ENCODE measurements at places on chromosomes 1 and 21. TPM values are rescaled to one million over a fixed set of nuclear protein-coding genes. Genes with fewer than 3 reads are reported as not detected.

COL16A1 gene
- total RNA-seq: 0.44 TPM

DNA sequence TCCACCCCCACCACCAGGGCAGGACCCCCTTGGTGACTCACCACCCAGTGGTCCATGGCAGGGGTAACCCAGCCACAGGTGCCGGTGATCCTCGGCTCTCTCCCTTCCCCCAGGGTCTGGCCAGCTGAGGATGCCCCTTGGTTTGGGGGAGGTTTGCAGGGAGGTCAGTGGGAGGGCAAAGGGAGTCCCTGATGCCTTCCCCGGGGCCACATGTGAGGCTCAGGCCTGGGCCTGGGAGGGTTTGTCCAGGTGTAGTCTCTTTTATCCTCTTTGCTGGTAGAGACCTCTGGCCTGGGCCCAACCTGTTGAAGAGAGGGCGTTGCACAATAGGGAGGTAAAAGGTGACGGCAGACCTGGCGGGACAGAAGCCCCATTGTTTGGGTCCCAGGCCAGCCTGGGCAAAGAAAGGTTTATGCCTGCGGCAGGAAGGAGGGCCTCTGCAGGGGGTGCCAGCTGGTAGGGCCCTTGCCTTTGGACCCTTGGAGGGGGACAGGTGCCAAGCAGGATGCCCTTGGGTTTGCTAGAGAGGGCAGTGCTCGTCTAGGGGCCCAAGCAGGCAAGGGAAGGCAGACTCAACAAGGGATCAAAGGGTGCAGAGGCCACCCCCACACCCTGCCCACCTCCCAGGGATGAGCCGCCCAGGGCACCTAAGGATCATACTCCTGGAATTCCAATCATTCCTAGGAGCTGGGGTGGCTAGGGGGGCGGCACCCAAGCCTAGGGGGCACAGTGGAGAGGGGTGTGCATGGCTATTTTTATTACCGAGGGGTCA lies 760 bp upstream of the TINAGL1 start:
- peak; percentile 92 for DNase-seq

- DNase-seq: no peak
Observed at GRCh38 chr21:45390831-45391742, 13.9 kb upstream of the COL18A1 start.

S100B gene
- not detected for total RNA-seq

PTAFR gene
- 0.12 TPM for total RNA-seq

- DNase-seq: no peak
Observed at GRCh38 chr1:239367196-239367810, 19.1 kb upstream of the CHRM3 start.

C1orf74 gene
- total RNA-seq: 4.5 TPM

SLC22A15 gene
- total RNA-seq: 0.28 TPM

DNA sequence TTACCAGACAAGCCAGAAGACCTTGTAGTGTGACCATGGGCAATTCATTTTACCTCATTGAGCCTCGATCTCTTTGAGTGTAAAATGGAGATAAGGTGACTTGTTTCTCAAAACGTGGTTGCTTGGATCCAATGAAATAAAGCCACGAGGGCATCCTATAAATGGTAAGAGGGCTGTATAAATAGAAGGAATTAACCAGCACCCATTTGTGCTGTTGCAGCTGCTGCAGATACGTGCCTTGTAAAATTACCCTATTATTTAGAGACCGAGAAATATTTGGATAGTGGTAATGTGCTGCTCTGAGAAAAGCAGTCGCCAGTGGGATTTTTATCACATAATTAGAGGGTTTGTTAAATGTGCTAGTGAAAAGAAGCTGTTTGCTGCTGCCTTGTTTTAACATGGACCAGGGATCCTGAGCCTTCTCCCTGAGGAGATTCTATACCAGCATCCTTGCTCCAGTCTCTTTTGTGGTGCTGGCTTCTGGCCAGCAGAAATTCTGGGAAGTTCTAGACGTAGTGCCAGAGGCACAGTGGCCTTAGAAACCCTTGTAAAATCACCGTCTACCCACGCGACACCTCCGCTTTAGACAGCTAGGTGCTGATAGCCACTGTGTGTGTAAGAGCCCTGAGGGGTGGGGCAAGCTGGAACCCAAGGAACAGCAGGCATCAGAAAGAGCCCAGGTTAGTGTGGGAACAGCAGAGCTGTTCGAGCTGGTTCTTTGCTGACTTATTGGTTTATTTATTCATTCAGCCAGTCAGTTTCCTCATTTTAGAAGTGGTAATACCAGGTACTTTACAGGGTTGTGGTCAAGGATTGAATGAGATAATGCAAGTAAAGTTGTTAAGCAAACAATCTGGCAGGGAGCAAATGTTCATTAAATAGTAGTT lies 137.5 kb downstream of the NOS1AP start:
- DNase-seq: no peak

USP25 gene
- 46.7 TPM for total RNA-seq

DNA sequence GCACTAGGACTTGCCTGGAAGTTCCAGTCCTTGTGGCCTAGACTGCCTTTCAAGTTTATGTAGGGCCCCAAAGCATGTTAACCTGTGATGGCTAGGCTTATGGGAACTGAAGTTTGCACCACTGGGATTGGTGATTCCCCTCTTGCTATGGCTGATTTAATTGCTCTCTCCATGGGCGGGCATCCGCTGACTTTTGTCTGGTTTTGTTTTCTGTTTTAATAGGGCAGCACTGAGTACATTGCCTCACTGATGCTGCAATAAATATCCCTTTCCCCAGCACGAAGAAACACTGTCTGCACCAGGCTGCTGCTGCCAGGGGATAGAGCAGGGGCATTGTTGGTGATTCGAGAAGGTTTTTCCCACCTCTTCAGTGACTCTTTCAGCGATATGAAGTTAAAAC lies 73.3 kb upstream of the PDE4B start:
- no peak for DNase-seq

IFFO2 gene
- 23.7 TPM for total RNA-seq

- DNase-seq: peak; percentile 81
Observed at GRCh38 chr1:23916209-23917131, 3.3 kb upstream of the CNR2 start.

DNA sequence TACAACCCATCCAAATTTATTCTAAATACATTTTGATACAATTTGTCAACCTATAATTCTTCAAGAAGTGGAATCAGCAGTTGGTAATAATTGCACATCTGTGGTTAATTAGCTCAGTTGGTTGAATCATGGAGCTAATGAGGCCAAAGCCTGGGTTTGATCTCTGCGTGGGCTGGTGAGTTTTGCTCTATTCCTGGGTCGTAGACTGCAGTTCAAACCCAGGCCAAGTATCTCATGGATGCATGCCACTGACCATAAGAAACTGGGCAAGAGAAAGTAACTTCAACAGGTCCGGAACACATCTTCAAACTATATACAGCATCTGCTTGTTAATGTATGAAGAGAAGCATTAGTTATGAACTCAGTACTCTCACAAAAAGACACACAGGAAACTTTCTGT lies 779.7 kb downstream of the USP25 start:
- no peak for DNase-seq

DNA sequence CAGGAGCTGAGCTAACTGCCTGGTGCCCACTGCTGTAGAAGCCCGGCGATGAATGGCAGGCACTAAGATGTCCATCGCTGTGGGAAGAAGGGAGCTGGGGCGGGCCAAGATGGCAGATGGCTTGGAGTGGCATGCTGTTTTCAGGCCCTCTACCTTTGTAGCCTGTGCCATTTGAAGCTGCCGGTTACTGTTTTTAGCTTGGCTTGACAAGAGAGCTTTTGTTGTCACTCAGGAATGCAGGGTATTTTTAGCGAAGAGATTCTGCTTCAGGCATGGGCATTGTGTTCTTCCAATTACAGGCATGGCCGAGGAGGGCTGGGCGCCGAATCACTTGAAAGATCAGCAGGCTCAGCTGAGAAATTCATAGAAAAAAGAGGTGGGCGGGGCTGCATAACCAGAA lies 348.7 kb downstream of the RPS6KC1 start:
- DNase-seq: peak; percentile 59

DNA sequence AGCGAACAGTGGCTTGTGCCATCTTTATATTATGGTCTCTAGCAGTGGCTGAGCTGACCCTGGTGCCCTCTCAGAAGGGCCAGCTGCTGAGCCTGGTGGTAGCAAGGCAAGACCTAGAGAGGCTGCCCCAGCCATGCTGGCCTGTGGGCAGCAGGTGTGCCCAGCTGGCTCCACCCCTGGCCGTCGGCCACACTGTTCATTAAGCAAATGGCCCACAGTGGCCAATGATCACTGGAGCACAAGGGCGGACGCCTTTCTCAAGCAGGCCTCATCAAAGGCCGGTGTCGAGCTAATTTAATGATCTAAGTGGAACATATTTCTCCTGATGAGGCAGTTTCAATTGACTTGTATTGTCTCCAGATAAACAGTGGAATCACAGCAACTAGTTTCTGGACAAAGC lies 89.4 kb downstream of the GRIK3 start:
- DNase-seq: no peak

Data from Caco-2 (cell line).